ENCODE measurements at places on chromosomes 1 and 21.

- DNase-seq = no peak
Measured at GRCh38 chr21:38649120-38649519, 150.8 kb upstream of the ERG start.

DNA sequence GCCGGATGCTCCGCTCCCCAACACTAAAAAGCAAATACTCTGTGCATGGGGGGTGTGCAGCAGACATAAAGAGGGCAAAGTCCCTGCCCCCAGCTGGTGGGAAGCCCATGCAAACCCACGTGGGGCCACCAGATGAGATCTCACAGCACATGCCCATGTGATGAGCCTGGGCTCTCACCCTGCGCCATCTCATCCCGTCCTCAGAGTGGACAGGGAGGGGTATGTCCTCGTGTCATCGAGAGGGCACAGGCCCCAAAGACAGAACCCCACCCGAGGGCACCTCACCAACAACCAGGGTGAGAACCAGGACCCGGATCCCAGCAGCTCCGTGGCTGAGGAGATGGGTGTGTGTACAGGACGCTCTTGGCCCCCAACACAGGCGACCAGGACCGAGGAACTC lies 25.1 kb upstream of the ARHGEF16 start:
- no peak for DNase-seq

DNA sequence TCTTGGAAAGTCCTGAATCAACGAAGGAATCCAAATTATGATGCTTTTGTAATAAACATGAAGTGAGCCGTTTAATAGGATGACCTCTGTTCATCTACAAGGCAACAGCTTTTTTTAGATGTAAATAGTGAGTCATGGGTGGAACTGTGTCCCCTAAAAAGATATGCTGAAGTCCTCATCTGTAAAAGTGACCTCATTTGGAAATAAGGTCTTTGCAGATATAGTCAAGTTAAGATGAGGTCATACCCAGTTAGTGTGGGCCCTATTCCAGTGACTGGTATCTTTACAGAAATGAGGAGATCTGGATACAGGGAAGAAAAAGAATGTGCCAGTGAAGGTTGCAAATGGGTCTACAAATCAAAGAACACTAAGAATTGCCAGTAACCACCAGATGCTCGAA lies 1287.3 kb upstream of the ADGRL4 start:
- no peak for DNase-seq

DNA sequence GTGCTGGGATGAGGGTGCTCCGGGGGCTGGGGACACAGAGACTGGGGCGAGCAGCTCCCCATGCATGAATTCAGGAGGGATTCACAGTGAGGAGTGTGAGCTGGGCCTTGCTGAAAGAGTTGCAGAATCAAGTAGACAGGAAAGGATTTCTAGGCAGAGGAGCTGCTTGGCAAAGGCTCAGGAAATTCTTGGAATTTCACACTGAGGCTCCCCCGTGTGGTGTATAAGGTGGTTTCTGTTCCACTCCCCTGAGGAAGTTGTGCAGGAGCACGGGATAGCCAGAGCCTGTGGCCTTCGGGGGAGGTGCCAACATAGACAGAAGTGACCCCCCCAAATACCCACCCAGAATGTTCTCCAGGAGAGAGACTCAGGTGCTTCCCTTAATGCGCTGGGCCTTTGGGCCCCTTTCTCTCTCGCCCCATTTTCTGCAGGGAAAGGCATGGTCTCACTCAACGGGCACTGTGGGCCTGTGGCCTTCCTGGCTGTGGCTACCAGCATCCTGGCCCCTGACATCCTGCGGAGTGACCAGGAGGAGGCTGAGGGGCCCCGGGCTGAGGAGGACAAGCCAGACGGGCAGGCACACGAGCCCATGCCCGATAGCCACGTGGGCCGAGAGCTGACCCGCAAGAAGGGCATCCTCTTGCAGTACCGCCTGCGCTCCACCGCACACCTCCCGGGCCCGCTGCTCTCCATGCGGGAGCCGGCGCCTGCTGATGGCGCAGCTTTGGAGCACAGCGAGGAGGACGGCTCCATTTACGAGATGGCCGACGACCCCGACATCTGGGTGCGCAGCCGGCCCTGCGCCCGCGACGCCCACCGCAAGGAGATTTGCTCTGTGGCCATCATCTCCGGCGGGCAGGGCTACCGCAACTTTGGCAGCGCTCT lies 58.5 kb upstream of the ACTL8 start:
- no peak for DNase-seq

- peak; percentile 46 for DNase-seq
Measured at GRCh38 chr1:116230712-116231111, 119.5 kb downstream of the MAB21L3 start.

DNA sequence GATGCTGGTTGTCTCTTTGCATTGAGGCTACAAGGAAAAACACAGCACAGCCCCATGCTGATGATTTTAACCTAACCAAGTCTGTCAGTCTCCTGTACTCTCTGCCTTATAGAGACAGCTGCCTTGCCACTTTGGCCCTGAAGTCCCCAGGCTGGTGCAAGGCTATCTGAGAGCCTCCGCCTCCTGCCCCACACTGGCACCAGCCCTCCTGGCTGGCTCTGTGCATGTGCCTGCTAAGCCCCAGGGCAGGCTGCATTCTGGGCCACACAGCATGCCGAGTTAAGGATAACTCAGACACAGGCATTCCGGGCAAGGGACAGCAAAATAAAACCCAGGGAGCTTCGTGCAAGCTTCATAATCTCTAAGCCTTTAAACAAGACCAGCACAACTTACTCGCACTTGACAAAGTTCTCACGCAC lies 910 bp downstream of the RUNX1 start:
- DNase-seq = peak; percentile 30

GRCh38 chr1:39491146-39491921 lies at the start of gene BMP8A:
Gene BMP8A (plus strand): TSS chr1:39491636. CDS start chr1:39491992, 356 bp downstream.
- DNase-seq = peak; percentile 28

GRCh38 chr1:227924833-227925574 lies 22.7 kb downstream of the WNT9A start:
- no peak for DNase-seq

All from NCI-H526 (cell line).